ENCODE measurements at places on chromosomes 1 and 21. TPM values are rescaled to one million over a fixed set of nuclear protein-coding genes. Genes with fewer than 3 reads are reported as not detected.

- no peak for DNase-seq
These were observed 88.5 kb upstream of the VCAM1 start for GRCh38 chr1:100631015-100631551.

DNA sequence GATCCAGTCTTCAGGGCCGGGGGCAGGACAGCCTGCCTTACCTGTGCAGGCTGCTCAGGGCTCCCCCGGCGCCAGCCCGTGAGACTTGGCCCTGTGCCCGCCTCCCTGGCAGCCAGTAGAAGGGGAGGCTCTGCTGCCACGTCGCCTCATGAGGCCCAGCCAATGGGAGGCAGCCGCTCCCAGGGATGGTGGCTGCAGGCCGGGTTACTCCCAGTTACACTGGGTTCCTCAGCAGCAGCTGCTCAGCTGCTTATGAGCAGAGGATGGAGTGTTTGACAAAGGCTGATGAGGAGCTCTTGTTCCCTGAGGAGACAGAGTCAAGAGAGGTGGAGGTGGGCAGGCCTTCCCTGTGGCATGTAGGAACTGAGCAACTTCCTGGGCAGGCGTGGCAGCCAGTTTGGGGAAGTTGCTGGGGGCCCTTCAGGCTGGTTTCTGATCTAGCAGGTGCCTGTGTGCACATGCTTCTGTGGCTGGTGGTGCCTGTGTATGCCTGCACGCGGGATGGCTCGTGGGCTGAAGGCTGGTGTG is 5.5 kb downstream of the MFSD2A start:
- peak; percentile 25 for DNase-seq

Gene SLC66A1
- total RNA-seq, result 7.9 TPM

Gene FMO4
- 1.4 TPM for total RNA-seq

DNA sequence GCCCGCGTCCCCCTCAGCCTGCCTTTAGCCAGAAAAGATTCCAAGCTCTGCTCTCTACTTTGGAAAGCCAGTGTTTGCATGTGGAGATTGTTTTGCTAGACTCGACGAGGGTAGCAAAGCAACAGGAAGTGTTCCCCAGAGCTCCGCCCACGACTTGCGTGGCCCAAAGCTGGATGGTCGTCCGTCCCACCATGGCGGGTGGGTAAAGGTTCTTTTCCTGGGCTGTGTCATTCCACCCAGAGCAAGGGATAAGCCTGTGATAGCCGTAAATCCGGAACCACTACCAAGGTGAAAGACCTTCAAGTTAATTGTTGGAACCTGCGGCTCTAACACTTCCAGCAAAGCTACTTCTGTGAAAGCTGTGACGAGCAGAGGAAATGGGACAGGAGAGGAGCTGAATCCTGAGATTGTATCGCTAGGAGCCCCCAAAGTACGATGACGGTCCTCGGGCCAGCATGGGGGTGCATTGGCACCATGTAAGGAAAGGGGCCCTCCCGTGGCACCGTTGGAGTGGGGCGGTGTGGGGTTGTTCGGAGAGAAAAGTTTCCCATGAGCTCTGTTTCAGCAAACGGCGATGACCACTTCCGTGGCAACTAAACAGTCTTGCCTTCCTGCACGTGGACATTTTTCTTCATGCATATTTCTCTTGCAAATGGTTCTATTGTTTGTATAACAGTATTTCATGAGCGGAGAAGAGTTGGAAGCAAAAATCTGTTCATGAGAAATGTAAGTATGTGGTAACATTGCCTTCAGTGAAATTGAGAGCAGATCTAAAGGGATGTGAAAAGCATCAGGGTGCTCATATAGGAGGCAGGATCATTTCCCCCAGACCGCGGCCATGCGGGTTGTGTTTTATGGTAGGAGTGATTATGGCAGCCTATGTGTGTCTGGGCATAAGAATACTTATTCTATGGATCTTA is 8.4 kb downstream of the MX2 start:
- peak; percentile 68 for DNase-seq

- no peak for DNase-seq
These were observed 484.1 kb upstream of the USP24 start for GRCh38 chr1:55699228-55699627.

DNA sequence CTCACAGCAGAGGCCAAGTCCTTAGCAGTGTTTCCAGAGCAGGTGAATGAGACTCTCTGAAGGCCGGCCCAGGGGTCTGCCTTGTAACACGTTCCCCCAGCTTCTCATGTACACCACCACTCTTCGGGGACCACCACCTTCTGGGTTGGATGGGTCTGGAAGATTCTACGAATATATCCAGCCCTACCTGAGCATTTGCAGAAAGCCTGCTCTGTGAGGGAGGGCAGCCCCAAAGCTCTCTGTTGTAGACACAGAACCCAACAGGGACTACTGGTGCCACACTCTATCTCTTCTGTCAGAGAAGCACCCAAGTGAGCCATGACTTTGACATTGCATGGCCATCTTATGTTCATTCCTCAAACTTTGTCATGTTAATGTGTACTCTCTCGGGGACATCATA is 61.8 kb downstream of the CD247 start:
- no peak for DNase-seq

Gene HSPB7
- total RNA-seq, result not detected

Gene MAEL
- not detected for total RNA-seq

Gene FAM151A
- not detected for total RNA-seq

Gene MARK1
- not detected for total RNA-seq

DNA sequence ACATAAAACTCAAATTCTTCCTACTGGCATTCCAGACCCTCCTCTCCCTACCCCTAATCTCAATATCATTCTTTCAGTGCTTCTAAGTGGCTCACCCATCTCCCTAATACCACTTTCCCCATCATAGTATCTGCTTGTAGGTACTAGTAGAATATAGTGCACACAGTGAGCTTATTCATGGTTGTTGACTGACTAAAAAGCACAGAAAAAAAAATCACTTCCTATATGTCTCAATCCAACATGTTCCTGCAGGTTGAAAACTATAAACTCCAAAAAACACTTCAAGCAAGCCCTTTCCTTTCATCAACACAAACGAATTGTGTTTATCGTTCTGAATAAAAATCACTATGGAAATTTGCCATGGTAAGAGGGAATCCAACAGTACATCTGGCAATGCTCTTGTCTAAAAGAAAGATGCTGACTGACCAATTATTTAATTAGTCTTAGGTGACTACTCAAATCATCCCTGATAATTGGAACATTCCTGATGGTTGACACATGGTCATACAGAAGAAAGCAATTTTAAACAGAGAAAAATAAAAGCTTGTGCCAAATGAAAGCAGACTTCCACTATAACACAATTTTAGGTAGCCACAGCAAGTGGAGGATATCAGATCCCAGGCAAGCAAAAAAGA is 87.1 kb downstream of the NDUFS5 start:
- DNase-seq, result no peak

DNA sequence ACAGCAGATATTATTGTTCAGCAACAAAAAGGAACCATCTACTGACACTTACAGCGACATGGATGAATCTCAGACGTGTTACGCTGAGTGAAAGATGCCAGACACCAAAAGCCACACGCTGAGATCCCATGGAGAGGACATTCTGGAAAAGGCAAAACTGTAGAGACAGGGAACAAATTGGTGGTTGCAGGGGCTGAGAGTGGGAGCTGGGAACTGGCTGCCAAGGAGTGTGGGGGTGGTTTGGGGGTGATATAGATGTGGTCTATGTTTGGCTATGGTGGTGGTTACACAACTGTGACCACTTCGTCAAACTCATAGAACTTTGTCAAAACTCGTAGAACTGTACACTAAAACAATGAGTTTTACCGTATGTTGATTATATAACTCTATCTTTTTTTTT is 57.7 kb downstream of the RIPK4 start:
- no peak for DNase-seq

- no peak for DNase-seq
These were observed 125.3 kb downstream of the GREM2 start for GRCh38 chr1:240486611-240487010.

Gene AQP10
- total RNA-seq, result not detected

Gene FCRL5
- total RNA-seq, result not detected

Gene ASPM
- 48.8 TPM for total RNA-seq

DNA sequence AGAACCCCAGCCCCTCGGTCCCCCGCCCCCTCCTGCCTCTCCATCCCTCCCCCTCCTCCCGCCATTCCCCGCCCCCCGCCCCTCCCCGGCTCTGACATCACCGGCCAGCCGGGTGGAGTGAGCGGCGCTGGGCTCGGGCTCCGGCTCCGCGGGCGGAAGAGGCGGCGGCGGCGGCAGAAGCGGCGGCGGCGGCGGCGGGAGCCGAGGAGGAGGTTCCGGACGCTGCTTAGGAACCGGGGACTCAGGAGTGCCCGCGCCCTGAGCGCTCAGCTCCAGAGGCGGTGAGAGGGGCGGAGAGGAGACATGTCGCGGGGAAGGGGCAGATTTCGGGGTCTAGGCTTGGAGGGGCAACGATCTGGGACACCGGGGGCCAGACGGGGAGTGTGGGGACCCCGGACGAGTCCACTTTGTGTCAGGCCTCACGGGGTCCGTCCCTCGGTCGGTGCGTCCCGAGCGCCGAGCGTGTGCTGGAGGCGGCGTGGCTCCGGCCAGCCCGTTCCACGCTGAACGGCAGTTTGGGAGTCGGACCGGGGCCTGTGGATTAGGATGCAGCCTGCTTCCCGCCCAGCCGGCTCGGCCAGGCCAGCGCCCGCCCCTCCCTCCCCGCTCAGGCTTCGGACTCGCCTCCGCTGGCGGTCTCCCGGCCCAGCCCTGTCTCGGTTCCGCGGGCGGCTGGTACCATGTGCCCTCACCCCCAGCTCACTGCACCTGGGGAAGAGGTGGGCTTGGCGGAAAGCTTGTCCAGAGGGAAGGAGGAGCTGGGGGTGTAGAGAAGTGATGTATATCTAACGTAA is at the start of gene PEA15:
TSS of gene PEA15 (plus strand) at position 143 of the 794 bp plus-strand sequence. CDS start 6,161 bp downstream, outside the sequence.
- peak; percentile 80 for DNase-seq

Data from activated CD4-positive, alpha-beta memory T cell treated with anti-CD3 and anti-CD28 coated beads for 36 hours (primary cell).